ENCODE measurements at places on chromosomes 6 and 20. TPM values are rescaled to one million over a fixed set of nuclear protein-coding genes. Genes with fewer than 3 reads are reported as not detected.

DNA sequence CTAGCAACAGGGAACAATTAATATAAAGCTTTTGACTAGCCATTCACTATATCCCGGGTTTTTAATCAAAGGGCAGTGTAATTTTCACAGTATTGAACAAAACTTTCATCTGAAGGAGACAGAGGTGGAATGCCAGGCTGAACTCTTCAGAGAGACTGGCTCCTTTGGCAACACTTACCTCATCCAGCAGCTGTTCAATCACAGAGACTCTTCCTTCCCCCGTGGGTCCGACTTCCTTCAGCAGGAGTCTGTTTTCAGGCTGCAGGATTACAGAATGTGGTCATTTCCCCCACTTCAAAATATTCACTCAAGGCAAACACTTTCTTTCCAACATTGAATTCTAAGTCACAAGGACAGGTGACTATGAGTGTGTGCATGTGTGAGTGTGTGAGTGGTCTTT is 76.6 kb downstream of the DZANK1 start:
- DNase-seq = no peak

- DNase-seq = no peak
Measured at GRCh38 chr6:155186052-155186658, 77.7 kb upstream of the CLDN20 start.

DNA sequence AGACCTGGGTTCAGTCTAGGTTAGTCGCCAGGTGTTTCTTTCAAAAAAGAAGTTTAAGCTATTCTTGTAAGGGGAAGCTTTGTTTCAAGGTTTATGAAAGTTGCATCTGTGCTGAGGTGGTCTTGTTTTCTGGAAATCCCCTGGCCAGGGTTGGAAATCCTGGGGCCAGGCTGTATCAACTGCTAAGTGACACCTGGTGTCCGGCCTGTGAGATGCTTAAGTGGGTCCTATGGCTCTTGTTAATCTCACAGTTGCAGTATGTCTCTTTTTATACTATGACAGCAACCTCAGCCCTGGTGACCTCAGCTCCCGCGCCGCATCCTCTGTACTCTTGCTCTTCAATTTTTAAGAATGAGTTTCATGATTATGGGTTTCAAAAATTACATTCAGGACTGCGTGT is 72.0 kb downstream of the CHMP4B start:
- DNase-seq = no peak

GRCh38 chr20:54340206-54340605 is 132.3 kb downstream of the PFDN4 start:
- no peak for DNase-seq

- DNase-seq = peak; percentile 90
Measured at GRCh38 chr20:64079273-64080012, at the start of gene RGS19. TSS of gene RGS19 (minus strand) at chr20:64079518. CDS start at chr20:64076886, 2,632 bp downstream.

DNA sequence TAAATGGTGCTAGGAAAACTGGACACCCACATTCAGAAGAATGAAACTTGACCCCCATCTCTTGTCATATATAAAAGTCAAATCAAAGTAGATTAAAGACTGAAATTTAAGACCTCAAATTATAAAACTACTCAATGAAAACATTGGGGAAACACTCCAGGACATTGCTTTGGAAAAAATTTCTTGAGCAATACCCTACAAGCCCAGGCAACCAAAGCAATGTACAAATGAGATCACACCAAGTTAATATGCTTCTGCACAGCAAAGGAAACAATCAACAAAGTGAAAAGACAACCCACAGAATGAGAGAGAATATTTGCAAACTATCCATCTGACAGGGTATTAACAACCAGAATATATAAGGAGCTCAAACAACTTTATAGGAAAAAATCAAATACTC is 407.9 kb upstream of the BTBD3 start:
- DNase-seq = no peak

GRCh38 chr20:9298906-9299305 is 215.5 kb upstream of the LAMP5 start:
- DNase-seq = no peak

- no peak for DNase-seq
Measured at GRCh38 chr20:45465491-45466266, 3.9 kb upstream of the WFDC2 start.

GRCh38 chr20:5836569-5836968 is 86.4 kb downstream of the SHLD1 start:
- no peak for DNase-seq

GRCh38 chr6:135438907-135439535 is 58.5 kb downstream of the AHI1 start:
- DNase-seq = no peak

DNA sequence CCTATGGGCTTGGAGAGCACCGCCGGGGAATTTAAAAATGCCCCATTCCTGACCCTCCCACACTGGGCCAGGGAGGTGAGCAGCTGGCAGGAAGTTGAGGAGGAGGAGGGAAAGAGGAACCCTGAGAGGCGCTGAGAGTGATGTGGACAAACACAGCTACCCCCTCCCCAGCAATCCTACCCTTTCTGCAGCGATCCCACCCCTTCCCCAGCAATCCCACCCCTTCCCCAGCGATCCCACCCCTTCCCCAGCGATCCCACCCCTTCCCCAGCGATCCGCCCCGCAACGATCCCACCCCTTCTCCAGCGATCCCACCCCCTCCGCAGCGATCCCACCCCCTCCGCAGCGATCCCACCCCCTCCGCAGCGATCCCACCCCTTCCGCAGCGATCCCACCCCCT is 111.6 kb downstream of the SYCP2 start:
- peak; percentile 17 for DNase-seq

GRCh38 chr6:138560130-138560860 is 61.0 kb upstream of the NHSL1 start:
- no peak for DNase-seq

GRCh38 chr6:13709689-13710551 is 1.7 kb downstream of the RANBP9 start:
- no peak for DNase-seq

DNA sequence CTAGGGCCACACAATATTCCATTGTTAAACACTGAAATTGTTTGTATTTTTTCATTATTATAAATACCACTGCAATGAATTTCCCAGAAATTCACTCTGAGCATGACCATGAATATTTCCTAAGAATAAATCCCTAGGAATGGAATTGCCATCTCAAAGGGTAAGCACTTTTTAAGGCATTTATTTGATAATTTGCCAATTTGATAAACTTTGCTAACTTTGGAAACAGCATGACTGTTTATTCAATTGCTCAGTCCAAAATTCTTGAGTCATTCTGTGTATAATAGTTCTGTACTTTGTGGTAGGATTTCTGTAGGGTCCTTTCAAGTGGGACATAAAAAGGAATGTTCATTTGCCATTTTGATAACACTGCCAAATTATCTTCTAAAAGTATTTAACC is 44.2 kb upstream of the TOX2 start:
- no peak for DNase-seq

GRCh38 chr6:99661870-99662269 is 55.2 kb downstream of the PRDM13 start:
- DNase-seq = no peak

DNA sequence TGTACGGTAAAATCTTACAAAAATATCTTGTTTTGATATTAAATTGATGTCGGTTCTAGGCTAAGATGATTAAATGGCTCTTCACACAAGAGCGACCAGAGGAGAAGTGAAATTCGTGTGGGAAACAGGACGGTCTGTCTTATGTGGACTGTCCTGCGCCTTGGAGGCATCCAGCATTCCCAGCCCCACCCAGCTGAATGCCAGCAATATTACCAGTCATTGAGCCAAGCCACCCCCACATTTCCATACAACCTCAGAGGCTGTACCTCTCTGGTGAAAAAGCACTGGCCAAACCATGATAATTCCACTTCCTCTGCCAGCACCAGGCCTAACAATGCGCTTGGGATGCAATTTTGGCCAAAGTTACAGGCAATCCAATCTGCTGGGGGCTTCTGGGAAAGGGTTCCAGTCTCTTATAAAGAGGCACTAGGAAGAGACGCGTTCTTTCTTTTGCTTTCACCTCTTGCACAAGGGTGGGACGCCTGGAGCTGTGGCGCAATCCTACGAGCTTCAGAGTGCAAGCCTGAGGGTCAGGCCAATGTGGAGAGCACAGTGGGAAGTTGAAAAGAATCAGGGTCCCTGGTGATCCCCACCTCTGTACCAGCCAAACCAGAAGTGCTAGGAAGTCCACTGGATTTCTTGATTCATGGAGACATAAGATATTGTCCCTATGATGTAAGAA is 213.1 kb downstream of the PREX1 start:
- peak; percentile 8 for DNase-seq

GRCh38 chr6:45923831-45924391 is 91.7 kb downstream of the CLIC5 start:
- no peak for DNase-seq

DNA sequence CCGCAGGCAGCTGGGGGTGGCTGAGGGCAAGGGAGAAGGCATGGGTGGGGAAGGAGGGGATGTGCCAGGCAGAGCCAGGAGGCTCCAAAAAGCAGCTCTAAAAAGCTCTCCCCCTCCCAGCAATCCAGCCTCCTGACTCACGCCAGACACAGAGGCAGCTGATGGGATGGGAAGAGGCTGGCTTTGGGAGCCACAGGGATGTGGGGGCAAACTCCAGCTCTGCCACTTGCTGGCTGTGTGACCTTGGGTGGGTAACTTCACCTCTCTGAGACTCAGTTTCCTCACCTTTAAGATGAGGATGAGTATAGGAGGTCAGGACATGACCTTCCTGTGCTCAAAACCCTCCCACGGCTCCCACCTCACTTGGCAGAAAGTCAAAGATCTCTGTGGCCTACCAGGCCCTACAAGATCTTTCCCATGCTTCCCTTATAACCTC is 148.9 kb downstream of the CEBPB start:
- no peak for DNase-seq

- DNase-seq = no peak
Measured at GRCh38 chr20:45576995-45577394, 2.1 kb downstream of the WFDC8 start.

DNA sequence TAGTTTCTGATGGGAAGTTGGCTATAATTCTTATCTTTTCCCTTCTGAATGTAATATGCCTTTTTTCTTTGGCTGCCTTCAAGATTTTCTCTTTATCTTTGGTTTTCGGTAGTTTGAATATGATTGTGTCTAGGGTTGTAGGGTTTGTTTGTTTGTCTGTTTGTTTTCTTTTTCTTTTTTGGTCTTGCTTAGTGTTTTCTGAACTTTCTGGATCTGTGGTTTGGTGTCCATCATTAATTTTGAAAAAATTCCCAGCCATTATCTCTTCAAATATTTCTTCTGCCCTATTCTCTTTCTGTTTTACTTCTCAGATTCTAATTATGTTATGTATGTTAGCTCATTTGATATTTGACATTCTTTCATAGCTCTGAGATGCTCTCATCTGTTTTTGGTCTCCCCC is 79.4 kb downstream of the CHMP4B start:
- no peak for DNase-seq

DNA sequence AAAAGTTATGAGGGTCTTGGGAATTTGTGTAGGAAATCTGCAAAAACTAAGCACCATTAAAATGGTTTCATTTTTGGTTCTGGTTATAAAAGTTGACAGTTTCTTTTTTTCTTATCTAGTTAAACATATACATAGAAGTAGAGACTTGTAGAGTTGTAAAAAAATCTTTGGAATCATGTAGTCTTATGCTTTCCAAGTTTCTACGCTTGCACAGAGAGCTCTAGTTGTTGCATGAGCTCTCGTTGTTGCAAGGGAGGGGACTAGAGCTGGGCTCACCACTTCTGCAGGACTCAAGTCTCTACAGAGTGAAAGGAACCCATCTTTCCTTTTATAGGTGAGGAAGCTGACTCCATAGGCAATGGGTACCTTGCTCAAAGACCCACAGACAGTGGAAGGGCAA is 21.6 kb upstream of the CCN2 start:
- DNase-seq = no peak

- DNase-seq = no peak
Measured at GRCh38 chr6:8829796-8830195, 394.5 kb upstream of the SLC35B3 start.

- no peak for DNase-seq
Measured at GRCh38 chr6:7769702-7770101, 43.8 kb downstream of the BMP6 start.

- peak; percentile 94 for DNase-seq
Measured at GRCh38 chr20:32474967-32475811, 109.9 kb downstream of the NOL4L start.

DNA sequence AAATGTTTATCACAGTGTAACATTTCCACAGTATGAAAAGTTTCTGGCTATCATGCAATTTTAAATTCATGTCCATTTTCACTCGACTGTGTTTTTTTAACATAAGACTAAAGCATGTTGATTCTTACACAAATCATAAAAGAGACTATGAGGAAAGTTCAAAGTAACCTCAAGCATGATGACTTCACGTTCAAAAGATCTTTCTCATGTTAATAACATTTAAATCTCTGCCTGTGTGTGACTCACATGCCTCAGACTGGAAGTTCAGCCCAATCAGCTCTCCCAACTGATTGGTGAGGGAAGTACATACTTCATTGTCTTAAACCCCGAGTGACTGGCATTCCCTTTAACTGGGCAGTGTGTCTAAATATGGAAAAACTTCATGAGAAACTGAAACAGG is 37.4 kb downstream of the ATXN1 start:
- DNase-seq = peak; percentile 44

DNA sequence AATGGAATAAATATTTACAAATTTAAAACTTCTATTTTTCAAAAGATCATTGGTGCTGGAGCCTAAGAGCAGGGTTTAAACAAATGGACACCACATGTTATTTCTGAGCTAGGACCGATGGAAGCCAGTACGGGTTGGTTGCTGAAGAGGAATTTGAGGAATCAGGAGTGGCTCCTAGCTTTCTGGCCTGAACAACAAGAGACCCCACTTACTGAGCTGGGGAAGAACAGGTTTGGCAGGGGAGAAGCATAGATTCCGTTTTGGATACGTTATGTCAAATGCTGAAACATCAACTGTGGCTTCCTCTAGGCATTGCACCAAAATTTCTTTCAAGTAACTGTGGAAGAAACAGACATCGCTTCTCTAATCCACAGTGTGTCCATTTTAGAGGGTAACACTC is 6.7 kb downstream of the WDR27 start:
- DNase-seq = no peak

DNA sequence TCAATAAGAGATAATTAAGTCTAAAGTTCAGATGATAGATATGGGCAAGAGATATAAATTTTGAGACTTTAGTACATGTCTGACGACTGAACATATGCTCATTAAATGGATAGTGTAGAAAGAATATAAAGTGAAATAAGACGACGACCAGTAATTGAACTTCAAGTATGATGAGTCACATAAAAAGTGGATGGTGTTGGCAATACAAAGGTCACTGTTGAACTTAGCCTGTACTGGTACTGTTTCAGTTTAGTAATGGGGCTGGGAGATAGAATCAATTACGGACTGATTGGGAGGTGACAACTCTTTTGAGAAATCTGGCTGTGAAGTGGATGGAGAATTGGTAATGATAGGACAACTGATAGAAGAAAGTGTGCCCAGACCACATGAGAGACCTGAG is 68.1 kb downstream of the IBTK start:
- DNase-seq = no peak

- no peak for DNase-seq
Measured at GRCh38 chr20:22824077-22824476, 211.0 kb upstream of the SSTR4 start.

GRCh38 chr6:106899697-106900096 is 74.8 kb downstream of the CD24 start:
- no peak for DNase-seq

WFDC5 gene
- not detected for total RNA-seq

TBXT gene
- total RNA-seq = not detected

LZTS3 gene
- 9.9 TPM for total RNA-seq

BTNL2 gene
- not detected for total RNA-seq

PTPRA gene
- 69.7 TPM for total RNA-seq

ADGRF1 gene
- total RNA-seq = not detected

GJA1 gene
- total RNA-seq = 185 TPM

SLC22A23 gene
- 9.4 TPM for total RNA-seq

OXT gene
- not detected for total RNA-seq

RIPPLY2 gene
- not detected for total RNA-seq

TCFL5 gene
- 4.9 TPM for total RNA-seq

RIN2 gene
- total RNA-seq = 128 TPM

BPIFB2 gene
- not detected for total RNA-seq

EFCAB8 gene
- 0.81 TPM for total RNA-seq
